ENCODE measurements at places on chromosomes 2 and 18.

DNA sequence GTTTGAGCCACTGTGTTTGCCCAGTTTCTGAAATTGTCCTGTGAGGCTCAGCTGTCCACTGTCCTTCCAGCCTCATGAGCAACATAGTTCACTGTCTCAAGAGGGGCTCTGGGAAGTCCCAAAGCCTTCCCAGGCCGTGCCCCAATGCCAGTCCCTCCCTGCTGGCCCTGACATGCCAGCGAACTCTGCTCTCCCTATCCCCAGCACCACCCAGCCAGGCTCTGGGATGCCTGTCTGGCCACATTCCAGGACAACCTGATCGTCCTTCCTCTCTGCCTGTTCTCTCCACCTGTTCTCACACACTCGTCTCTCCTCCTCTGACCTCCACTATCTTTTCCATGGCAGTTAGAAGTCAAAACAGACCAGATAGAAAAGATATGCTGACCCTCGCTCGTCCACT is 278.0 kb upstream of the ID2 start:
- DNase-seq = no peak

- DNase-seq = no peak
These were observed 178.5 kb downstream of the ACTR3 start for GRCh38 chr2:114068438-114068837.

- no peak for DNase-seq
These were observed 8.1 kb upstream of the BOLA3 start for GRCh38 chr2:74155830-74156229.

DNA sequence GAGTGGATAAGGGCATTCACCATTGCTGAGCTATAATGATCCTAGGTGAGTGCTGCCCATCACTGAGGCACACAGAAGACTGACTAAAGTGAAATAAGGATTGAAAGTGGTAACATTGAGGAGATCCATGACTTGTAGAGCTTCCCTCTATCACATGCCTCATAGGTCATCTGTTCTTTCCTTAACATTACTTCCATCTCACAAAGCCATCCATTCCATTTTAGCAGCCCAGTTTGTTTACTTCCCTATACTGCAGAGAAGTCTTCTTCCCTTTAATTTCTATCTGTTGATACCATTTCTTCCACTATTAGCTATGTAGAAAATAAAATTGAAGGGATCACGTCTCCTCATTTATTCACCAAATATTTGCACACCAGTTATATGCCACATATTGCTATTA is 32.1 kb downstream of the ME2 start:
- no peak for DNase-seq

DNA sequence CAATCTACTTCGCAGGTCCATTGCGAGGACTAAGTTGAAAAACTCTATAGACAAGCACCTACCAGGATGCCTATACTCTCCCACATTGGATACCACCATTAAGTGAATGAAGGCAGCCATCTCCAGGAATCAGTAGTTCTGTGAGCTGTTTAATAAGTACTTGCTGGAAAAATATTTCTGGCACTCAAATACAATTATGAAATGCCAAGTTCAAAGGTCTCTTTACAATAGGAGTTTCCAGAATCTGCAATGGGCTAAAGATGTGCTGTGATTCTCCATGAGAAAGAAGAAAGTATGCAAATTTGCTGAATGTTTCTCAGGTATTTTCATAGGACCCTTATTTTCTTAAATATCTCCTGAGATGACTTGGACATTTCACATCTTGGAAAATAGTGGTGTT is 103.0 kb downstream of the AP1S3 start:
- no peak for DNase-seq

GRCh38 chr2:44962176-44962695 is 20.7 kb downstream of the SIX3 start:
- no peak for DNase-seq

DNA sequence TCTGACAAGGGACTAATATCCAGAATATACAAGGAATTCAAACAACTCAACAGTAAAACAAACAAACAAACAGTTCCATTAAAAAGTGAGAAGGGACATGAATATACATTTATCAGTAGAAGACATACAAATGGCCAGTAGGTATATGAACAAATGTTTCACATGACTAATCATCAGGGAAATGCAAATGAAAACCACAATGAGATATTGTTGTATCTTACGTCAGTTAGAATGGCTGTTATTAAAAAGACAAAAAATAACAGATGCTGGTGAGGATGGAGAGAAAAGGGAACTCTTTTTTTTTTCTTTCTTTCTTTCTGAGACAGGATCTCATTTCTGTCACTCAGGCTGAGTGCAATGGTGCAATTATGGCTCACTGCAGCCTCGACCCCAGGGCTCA is 175.5 kb downstream of the CAMKMT start:
- no peak for DNase-seq

GRCh38 chr18:56333839-56334238 is 304.6 kb downstream of the TXNL1 start:
- DNase-seq = no peak

- no peak for DNase-seq
These were observed 230.8 kb downstream of the ATAD2B start for GRCh38 chr2:23695890-23696751.

GRCh38 chr18:50154420-50154819 is 40.5 kb downstream of the MYO5B start:
- no peak for DNase-seq

DNA sequence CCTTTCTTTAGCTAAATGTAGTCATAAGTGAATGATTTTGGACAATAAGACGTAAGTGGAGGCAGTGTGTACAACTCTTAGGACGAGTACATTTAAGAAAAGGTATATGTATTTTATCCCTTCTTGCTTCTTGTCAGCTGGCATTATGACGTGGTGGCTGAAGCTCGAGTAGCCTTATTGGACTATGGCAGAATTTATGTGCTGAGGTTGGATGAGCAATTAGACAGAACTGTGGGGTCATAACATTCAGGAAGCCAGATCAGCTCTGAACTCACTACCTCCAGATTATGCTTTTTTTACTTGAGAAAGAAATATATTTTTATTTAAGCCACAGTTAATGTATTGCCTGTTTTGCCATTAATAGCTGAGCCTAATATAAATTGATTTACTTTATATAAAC is 661.5 kb downstream of the ERBB4 start:
- DNase-seq = no peak

GRCh38 chr2:33073018-33073417 is 126.3 kb downstream of the LTBP1 start:
- DNase-seq = no peak

DNA sequence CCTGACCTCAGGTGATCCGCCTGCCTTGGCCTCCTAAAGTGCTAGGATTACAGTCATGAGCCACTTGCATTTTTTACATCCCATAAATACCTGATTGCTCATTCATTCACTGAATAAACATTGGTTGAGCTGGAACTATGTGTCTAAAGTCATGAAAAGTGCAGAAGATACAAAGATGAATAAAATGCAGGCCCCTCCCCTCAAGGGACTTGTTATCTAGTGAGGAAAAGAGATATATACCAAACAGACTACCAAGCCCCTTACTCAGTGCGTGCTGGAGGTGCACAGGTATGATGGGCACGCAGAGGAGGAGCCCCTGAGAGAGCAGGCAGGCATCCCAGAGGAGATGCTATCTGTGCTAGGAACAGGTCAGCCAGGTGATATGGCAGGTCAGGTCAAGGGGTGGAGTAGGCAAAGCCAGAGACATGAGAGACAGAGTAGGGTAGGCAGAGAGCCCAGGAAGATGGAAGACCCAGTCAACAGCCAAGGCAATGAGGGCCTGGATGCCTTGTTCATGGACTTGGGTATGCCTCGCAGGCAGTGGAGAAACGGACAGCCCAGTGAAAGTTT is 7.7 kb downstream of the FHL2 start:
- DNase-seq = no peak

- DNase-seq = no peak
These were observed 203.7 kb downstream of the HDAC4 start for GRCh38 chr2:239197146-239197545.

GRCh38 chr2:234427081-234428061 is 69.5 kb downstream of the ARL4C start:
- DNase-seq = no peak

DNA sequence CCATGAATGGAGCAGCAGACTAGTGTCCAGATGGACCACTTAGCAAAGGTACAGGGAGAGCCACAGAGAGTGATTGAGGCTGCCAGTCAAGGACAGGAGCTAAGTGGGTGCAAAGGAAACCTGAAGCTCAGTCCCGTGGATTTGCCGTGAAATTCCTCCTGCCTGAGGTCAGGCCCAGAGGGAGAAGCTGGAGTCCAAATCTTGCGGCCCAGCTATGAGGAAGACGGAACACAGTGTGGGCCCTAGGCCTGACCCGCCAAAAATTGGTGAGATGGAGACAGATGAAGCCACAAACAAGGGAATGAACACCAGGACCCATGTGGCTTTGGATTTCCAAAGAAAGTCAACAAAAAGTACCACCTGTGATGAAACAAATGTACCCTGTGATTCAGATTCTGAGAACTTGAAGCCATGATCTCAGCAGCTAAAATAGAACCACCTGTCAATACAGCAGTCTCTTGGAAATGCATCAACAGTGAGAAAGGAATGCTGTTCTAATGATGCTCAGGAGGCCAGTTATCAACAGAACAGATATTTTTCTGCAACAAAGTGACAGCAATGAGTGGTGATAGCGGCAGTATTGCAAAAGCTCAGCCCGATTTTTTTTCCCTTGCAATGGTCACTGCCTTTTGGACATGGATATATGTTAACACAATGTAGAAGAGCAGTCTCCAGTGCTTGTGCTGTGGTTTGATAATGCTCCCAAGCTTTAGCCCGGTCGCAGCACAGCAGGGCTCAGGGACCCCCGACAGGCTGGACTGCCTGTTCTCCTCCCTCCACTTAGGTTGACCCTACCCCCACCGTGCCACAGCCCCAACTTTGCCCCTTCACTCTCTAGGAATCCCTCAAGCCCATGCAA is 10.7 kb downstream of the COL6A3 start:
- DNase-seq = no peak

- DNase-seq = no peak
These were observed 14.1 kb downstream of the LAMA3 start for GRCh38 chr18:23703057-23703986.

- DNase-seq = no peak
These were observed 7.2 kb upstream of the ABCA12 start for GRCh38 chr2:215145611-215146010.

DNA sequence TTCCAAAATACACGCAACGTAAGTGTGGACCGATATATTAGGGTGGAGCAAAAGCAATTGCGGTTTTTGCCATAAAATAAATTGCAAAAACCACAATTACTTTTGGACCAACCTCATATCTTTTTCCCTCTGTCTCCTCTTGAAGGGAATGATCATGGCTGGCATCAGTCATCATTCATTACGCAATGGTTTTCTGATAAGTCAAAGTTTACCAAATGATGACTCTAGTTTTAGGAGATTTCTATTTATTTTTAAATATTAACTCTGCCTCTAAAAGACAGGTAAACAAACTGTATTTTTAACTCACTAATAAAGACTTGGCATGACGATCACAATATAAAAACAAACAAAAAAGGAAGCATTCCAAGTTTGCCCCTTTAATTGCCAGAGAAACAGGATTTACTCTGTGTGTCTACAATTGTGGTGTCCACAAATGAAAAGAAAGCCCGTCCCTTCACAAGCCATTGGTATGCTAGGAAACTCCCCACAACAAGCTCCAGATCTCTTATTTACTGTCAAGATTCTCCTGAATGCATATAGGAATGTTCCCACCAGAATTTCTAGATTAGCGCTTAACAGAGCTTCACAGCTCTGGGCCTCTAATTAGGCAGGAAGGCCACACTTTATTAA is 61.3 kb downstream of the IRS1 start:
- no peak for DNase-seq

DNA sequence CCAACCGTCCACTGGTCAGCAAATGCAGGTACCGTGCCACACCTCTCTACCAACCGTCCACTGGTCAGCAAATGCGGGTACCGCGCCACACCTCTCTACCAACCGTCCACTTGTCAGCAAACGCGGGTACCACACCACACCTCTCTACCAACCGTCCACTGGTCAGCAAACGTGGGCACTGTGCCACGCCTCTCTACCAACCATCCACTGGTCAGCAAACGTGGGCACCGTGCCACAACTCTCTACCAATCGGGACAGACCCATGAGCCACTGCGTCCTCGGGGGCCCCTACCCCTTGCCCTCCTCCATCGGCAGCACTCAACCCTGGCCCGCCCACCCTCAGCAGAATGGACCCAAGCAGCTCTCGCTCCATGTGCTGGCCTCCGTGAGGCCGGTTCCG is 226.4 kb upstream of the SALL3 start:
- DNase-seq = no peak

GRCh38 chr2:166750624-166751023 is 137.7 kb upstream of the XIRP2 start:
- no peak for DNase-seq

- no peak for DNase-seq
These were observed 201.3 kb downstream of the RPIA start for GRCh38 chr2:88892788-88893187.

DNA sequence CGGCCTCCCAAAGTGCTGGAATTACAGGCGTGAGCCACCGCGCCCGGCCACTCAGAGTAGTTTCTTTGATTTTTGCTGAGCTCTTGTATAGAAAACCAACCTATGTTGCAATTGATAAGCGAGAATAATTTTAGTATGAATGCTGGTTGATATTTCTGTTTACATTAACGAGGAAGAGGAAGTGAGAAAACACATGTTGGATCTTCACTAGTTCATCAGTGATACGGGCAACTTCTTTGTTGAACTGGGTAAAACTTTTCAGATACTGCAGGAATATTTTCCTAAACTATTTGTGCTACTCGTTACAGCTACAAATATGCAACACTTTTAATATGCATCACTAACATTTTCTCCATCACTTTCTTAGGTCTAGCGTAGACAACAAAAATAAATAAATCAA is 67.9 kb upstream of the SLC25A52 start:
- DNase-seq = no peak

GRCh38 chr2:72979896-72980295 is 62.6 kb downstream of the EMX1 start:
- DNase-seq = no peak

DNA sequence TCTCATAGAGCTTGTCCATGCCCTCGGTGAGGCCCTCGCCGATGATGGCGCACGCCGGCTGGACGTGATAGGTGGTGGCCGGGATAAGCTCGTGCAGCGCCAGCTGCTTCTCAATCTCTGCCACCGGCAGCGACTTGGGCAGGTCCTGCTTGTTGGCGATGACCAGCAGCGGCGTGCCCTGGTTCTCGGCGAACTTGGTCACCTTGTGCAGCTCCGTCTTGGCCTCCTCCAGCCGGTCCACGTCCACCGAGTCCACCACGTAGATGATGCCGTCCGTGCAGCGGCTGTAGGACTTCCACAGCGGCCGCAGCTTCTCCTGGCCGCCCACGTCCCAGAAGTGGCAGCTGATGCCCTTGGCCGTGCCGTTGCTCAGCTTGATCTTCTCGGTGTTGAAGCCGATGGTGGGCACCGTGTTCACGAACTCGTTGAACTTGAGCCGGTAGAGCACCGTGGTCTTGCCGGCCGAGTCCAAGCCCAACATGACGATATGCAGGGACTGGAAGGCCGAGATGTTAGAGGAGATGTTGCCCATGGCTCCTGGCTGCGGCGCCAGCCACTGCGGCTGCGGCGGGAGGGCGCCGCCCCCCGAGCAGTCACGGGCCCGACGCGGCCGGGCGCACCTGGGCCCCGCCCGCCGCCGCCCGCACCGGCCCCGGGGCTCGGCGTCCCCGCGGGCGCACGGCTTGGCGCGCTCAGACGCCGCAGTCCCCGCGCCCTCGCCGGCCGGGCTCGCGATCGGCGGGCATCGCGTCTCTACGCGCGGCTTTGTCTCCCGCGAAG is 636 bp downstream of the ARL4C start:
- DNase-seq = no peak

Measured in stimulated activated CD4-positive, alpha-beta T cell treated with anti-CD3 and anti-CD28 coated beads, Interleukin-1b, Interleukin-23, amount 100 ng/mL, for 24 hours (primary cell).